ENCODE measurements at places on chromosomes 1 and 21. TPM values are rescaled to one million over a fixed set of nuclear protein-coding genes. Genes with fewer than 3 reads are reported as not detected.

DNA sequence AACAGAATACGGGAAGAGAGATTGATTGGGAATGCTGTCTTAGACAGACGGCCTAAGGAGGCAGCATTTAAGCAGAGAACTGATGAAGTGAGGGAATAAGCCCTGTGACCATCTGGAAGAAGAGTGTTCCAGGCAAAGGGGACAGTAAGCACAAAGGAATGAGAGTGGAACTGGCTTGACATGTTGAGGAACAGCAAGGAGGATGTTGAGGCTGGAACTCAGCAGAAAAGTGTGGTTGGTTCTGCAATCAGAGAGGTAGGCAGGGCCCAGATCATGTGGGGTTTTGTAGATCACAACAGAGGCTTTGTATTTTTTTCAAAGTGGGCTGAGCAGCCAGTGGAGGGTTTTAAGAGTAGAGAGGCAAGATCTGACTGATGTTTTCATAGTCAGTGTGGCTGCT, 157.4 kb downstream of the DNM3 start:
- DNase-seq = no peak

DNA sequence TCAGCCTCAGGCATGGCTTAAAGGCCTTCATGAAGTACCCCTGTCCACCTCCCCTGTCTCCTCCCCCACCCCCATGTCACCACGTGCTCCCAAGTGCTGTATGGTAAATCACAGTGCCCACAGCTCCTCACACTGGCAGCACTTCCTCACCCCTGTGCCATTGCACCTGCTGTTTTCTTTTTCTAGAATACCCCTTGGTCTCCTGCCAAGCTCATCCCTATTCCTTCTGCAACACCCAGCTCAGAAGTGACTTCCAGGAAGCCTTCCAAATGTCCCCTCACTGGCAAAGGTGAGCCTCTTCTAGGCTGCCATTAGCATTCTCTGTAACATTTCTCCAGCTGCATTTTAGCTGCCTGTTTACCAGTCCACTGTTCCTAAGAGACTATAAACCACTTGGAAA, 9.4 kb downstream of the AKNAD1 start:
- DNase-seq = no peak

ZSWIM5 gene
- total RNA-seq = 3.0 TPM

GJA9 gene
- total RNA-seq = 0.73 TPM

CCDC28B gene
- 27.8 TPM for total RNA-seq

All from stomach (tissue), 19 donors.